ENCODE measurements at places on chromosomes 7 and 10.

DNA sequence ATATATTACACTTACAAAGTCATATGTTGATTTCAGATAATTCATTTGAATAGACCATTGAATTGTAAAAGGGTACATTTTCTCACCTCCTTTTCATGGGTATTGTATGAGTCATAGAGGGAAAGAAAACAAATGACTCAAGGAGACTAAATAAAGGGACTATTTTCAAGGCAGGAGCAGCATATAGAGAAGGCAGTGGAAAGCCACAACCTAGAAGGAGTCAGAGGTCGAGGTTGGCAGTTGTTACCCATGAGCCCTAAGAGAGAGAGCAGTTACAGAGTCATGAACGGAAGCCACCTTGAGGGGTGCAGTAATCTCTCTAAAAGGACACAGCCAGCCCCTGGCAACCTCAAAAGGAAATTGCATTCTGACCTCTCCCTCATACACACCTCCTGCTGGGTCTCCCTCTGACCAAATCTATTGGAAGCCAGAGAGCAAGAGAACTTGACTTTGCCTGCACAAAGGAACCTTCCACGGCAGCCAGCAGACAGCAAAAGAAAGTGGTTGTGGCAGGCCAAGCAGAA, 137.9 kb downstream of the GRM8 start:
- no peak for DNase-seq

DNA sequence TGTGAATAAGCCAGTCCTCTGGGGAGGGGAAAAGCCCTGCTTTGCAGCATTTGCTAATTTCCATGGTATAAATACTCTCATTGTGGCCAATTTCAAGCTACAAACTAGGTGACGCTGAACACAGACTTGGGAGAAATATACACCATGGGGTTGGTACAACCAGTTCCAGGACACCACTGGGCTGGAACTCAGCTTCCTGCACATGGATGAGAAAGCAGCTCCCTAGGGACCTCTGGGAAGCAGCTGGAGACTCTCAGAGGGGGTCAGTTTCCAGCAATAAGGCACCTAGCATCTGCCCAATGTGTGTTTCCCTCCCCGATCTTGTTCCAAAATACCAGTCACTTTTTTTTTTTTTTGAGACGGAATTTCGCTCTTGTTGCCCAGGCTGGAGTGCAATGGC, 56.8 kb upstream of the WDR11 start:
- no peak for DNase-seq

DNA sequence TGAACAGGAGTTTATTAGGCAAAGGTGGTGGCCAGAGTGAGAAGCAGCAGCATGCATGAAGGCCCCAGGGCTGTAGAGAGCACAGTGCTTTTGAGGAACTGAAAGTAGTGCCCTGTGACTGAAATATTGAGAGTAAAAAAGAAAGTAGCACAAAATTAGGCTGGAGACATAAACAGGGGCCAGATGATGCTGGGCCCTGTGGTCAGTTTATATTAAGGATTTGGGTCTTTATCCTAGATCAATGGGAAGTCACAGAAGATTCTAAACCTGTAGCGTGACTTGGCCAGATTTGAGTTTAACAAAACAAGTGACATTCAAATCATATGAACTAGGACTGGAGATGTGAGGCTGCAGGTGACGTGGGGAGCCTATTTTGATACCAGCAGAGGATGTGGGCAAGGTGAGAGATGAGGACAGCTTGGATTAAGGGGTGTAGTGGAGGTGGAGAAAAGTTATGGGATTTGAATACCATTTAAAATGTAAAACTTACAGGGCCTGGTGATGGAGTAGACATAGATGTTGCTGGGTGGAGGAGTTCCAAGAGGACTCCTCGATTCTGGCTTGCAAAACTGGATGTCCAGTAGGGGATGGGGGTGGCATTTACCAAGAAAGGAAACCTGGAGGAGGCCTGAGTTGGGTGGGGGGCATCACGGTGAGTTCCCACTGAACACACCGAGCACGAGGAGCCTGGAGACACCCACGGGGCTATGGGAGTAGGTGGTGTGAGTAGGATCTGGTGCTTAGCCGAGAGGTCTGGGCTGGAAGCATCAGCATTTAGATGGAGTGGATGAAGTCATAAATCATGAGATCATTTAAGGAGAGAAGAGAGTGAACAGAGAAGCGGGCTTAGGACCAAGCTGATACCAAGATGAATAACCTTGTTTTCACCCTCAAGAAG, 52.8 kb downstream of the HHEX start:
- DNase-seq, result no peak

- DNase-seq, result peak; percentile 22
Observed at GRCh38 chr7:106216517-106216922, 68.3 kb downstream of the NAMPT start.

DNA sequence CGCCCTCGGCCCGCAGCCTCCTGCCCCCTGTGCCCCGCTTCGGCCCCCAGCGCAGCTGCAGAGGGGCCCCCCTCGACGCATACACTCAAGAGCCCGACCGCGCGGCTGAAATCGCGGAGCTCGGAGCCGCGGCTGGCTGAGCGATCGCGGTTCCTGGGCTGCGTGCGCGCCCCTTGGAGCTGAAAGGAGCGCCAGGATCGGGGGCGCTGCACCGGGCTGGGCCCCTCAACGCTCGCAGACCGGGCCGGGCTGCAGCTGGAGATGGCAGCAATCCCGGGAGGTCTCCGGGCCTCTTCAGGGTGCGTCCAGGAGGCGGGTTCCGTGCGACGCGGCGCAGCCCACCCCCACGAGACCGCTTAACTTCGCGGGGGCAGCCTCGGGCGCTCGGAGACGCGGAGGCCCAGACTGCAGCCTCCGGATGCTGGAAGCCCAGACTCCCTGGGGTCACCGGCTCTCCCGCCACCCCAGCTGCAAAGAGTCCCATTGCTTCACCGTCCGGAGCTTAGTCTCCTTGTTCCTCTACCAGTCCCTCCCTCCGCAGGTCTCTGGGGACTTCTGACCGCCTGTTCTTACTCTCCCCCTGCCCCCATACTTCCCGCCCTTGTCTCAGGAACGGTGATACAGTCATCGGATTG, 73.0 kb upstream of the LRRC4 start:
- no peak for DNase-seq

DNA sequence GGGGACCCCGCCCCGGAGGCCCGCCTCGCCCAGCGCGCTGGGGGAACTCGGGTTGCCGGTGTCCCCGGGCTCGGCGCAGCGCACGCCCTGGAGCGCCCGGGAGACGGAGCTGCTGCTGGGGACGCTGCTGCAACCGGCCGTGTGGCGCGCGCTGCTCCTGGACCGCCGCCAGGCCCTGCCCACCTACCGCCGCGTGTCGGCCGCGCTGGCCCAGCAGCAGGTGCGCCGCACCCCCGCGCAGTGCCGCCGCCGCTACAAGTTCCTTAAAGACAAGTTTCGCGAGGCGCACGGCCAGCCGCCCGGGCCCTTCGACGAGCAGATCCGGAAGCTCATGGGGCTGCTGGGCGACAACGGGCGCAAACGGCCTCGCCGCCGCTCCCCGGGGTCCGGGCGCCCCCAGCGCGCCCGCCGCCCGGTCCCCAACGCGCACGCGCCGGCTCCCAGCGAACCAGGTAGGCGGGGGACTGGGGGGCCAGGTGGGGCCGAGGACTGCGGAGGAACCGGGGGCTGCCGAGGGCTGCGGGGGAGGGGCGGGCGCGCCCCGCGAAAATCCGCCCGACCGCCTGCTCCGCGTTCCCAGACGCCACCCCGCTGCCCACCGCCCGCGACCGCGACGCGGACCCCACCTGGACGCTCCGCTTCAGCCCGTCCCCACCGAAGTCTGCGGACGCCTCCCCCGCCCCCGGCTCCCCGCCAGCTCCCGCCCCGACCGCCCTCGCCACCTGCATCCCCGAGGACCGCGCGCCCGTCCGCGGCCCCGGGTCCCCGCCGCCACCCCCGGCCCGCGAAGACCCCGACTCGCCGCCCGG, 574 bp downstream of the UTF1 start:
- no peak for DNase-seq

- DNase-seq, result no peak
Observed at GRCh38 chr7:118040562-118040961, 143.4 kb upstream of the LSM8 start.

DNA sequence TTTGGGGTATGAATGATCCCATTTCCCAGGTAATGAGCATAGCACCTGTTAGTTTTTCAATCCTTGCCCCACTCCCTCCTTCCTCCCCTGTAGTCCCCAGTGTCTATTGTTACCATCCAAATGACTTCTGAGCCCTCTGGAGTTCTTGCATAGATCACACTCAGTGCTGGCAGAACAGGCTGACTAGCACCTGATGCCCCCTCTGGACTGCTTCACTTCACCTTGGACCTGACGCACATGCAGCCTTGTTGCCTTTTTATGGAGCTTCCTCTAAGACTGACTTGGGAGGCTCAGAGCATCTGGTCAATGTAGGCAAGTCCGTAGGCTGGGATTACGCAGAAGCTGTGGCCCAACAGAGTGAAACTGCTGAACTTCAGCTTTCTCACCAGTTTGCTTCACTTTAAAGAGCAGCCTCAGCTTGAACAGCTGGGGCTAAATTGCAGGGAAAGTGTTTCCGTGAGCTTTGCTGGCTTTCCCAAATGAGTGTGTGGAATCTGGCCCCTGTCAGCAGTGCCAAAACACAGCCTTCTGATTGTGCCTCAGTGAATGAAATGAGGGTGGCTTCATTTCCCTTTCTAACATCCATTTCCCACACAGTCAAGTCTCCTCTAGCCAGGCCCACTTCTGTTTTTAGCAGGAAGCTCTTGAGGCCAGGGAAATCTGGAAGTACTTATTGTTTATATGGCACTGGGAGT, 48.5 kb downstream of the NXPH1 start:
- DNase-seq, result no peak

DNA sequence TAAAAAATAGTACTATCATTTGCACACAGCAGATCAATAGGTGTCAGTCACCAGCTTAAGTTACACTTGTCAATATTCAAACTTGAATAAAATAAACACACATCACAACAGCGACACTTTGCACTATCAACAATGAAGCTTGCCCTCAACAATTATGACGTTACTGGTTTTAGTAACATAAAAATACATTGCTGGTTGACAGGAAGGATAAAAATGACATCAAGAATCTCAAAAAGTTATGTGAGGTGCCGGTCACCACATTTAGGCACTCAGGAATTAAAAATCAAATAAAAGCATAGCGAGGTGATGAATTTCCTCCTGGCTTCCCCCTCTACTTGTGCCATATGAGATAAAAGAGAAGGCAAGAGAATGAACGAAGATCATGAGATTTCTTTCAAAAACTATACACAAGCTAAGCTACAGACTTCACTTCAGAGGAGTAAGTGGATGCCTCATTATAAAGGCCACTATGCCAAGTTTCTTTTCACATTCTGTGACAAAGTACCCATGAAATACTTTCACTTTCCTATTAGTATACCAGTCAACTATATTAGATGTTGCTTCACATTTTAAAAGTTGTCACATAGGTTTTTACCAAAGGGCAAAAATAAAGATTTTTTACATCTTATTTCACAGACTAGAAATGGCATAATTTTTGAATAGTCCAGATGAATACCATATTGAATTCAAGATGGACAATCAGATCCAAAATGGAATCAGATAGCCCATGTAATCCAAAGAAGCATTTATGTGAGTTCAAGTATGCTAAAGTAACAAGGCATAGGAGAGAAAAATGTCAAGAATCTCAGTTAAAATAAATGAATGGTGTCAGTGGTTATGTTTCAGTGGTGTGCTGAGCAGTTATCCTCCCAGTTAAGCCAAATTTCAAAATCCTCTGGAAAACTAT, 3.6 kb downstream of the CCDC71L start:
- no peak for DNase-seq

DNA sequence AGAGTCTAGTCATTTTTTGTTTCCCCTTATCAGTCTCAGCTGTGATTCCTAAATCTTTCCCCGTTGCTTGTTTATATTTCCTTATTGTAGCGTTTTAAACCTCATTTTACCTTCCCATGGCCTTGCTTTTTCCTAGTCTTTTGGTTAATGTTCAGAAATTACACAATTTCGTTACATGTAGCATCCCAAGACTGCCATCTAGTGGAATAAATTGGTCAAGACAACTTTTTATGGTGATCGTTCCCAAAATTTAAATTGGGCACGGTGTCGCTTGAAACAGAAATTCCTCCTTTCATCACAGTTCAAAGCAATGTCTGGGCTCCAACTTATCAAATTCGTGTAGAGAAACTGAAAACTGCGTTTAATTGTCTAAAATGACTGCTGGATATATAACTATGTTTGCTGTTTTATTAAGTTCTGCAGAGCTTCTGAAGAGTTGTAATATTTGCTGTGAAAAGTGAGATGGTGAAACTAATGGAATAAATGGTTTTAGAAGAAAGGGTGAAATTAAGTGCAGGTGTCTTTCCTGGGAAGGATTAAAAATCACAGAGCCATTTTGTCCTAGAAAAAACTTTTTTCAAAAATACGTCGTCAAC, 370.2 kb downstream of the PHF14 start:
- DNase-seq, result no peak

GRCh38 chr10:24718031-24718855, 5.4 kb downstream of the ARHGAP21 start:
- no peak for DNase-seq

DNA sequence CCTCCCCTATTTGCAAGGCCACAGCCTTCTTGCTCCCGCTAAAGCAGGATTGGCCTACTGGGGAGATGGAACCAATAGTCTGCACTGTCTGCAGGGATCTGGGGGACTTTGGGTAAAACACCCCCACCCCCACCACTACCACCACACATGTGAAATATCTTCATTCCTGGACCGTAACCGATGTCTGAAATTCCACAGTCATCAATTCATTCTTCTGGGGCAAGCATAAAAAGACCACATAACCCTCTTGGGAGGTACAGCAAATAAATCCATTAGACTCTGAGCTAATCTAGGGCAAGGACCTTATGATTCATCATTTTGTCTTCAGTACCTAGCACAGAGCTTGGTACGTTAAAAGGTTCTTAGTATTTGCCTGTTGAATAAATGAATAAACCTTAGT, 307.8 kb downstream of the GPAM start:
- no peak for DNase-seq

DNA sequence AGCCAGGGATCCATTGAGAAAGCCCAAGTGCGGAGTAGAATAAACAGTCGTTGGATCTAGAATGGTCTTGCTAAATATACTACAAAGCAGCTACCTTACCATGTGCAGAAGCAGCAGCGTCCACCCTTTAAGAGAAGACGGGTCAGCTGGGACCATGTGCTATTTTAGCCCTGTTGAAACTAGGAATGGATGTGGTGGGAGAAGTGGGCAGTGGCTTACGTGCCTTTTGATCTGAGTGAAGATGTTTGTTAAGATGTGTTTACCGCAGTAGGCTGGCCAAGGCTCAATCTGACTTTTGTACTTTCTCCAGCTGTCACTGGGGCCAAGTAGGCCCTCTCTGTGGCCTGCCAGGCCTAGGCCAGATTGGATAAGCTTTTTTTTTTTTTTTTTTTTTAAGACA, 9.2 kb downstream of the HABP2 start:
- no peak for DNase-seq

All from 8988T (cell line).